ENCODE measurements at places on chromosomes 13 and 19.

DNA sequence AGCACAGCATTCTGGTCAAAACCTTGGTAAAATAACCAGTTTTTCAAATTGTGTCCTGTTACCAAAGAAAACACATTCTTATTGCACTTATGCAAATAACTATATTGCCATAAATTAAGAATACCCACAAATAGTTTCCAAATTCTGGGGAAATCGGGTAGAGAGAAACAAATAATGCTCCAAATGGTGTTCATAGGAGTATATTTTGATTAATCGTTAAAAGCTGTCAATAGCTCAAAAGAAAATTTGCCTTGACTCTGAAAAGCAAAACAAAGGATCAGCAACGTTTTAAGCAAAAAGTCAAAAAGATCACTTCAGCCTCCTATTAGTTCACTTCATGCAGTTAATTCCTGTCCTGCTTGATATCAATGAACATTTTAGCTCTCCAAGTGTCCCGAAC lies 22.2 kb upstream of the CEACAM21 start:
- peak; percentile 4 for DNase-seq

DNA sequence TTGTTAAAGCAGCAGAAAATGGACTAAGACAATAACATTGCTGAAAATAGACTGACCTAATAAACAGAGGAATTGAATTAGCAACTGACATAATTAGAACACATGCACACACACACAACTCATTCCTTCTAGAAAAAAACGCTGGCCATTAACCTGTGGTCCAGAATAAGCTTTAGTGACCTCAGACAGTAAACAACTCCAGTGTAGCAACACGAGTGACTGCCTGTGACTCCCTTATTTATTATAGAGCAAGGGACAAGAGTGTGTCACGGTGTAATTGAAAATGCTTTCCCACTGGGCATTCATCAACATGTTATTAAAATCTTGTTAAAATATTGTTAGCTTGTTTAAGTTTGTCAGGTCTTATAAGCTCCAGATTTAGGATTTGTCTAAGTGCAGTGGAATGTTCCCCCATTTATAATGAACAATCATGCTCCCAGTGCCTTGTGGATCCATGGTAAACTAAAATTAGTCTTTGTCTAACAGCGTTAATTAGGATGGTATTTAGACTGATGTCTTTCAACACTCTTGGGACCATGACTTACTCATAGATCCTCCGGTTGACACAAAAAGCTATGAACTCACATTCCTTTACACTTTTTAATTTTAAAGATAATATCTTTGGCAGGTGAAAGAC lies 111.7 kb upstream of the IRS2 start:
- DNase-seq, result no peak

DNA sequence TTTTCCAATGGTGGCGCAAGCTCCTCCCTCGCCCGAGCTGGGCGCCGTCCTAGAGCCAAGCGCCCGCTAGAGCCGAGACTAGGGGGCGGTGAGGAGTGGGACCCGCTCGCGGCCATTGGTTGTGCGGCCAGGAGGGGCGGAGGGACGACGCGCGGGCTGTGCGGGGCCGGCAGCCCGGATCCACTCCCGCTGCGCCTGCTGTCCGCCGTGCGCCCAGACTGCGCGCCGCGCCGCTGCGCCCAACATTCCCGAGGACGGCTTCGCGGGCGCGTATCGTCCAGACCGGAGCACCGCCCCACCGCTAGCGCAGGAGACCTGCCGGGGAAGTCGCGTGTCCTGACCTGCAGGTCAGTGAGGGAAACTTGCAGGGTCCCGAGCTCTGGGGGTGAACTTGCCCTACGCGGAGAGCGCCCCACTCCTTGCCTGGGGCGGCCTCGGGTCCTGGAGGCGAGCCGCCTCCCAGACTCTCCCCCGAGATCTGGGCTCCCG lies at the start of gene SERTM1:
Gene SERTM1 (plus strand): TSS at position 183 of the 489 bp plus-strand sequence. CDS start 21,059 bp downstream, outside the sequence.
- no peak for DNase-seq

DNA sequence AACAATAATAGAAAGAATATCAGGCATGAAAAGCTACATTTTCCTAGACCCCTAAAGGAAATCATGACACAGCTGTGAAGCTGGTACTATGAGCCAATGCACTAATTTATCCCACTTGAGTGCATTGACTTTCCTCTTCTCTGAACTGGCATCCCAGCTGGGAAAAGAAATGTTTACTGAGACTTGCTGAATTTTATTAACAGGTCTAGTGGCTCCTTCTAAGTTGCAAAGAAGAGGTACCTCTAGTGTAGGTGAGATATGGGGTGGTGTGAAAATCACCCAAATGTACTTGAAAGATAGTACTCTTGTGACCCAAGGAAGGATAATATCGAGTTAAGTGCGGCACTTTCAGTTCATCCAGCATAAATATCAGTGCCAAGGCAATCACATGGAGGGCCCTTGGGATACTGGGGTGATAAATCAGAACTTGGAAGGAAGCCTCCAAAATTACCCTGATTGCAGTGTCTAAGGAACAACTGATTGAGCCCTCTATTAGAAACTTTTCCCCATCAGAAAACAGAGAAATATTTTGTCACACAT lies 369.2 kb downstream of the PCDH9 start:
- no peak for DNase-seq

GRCh38 chr13:30346789-30347167 lies 39.4 kb upstream of the KATNAL1 start:
- DNase-seq, result no peak

DNA sequence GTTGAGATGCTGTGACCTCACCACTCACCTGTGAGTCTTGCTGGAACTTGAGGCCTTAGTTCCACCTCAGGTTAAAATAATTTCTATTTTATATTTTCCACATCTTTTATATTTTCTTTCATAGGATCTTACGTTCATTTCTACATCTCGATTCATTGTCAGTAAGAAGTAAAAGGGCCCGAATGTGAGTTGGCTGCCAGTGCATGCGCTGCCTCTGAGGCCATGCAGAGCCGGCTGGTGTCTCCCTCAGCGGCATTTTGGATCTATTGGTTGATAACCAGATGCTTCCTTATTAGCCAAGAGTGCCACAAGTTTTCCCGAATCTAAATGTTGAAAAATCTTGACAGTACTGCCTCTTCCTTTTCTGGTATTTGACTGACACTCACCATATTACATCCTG lies 347.3 kb downstream of the TEX29 start:
- DNase-seq, result no peak

DNA sequence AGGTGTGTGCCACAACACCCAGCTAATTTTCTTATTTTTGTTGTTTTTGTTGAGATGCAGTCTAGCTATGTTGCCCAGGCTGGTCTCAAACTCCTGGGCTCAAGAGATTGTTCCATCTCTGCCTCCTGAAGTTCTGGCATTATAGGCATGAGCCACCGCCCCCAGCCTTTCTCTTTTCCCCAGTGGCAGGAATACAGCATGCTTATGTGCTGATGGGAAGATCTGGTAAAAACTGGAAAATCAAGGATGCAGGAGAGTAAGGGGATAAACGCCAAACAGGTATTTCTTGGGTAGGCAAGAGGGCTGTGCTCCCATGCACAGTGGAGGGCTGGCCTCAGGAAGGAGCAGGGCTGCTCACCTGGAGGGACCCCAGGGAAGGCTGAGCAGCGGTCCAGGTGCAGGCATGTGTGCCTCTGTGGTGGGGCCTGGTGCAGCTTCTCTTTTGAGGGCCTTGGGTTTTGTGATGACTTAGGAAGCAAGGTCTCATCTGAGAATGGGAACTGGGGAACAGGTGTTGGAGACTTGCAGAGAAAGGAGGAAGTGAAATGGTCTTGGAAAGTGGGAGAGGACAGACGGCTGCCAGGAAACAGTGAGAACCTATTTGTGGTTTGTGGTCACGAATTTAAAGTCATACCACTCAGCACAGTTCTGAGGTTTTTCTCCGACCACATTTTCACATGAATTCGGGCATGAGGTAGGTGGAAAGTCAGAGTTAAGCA lies 106.5 kb downstream of the TEX26 start:
- no peak for DNase-seq

GRCh38 chr19:48660852-48661710 lies 11.7 kb downstream of the NTN5 start:
- peak; percentile 82 for DNase-seq

DNA sequence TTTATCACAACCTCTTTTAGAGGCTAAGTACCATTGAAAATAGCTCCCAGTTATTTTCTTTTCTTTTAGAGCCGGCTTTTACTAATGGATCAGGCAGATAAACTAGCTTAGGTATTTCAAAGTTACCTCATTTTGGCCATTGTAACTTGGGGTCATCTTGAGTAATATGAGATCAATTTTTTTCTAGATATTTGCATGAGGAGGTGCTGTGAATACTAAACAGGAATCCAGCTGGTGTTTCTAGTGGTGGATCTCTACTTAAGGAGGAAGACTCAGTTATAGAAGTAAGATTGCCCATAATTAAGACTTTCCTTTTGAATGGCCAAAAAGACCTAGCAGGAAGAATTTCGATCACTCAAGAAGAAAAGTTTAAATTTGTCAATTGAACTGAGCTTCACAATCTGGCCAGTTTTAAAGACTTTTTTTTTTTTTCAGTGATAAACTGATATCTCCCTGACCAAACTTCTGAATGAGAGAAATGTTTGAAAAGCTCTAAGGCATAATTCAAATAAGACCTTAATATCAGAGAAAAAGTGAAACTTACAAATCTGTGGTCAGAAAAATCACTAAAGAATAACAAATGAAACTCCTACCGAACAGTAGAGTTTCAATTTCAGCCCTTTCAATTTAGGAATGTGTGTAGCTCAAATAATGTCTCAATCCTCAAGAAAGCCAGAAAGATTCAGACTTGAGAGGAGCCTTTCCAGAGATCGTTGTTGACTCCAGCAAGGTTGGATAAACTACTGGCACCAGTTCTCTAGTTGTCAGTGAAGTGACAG lies 11.6 kb upstream of the NAA16 start:
- DNase-seq, result no peak

GRCh38 chr19:41330946-41331678 lies 21.1 kb downstream of the CCDC97 start:
- DNase-seq, result no peak

GRCh38 chr19:48190288-48190884 lies 19.9 kb downstream of the ZSWIM9 start:
- DNase-seq, result peak; percentile 45

DNA sequence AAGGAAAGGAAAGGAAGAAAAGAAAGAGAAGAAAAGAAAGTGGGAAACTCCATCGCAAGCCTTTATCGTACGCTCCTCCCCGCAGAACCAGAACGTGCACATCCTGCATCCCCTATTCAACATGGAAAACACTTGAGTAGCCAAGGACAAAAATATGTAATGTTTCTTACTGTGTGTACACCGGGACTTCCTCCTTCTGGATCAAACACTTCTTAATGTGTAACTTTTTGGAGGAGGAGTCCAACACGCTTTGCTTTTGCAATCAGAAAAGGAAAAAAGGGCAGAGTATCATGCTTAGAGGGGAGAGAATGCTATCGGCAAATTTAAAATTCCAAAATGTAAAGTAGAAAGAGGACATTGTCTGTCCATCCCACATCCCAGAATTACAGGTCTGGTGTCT lies 7.8 kb upstream of the SHFL start:
- DNase-seq, result no peak

DNA sequence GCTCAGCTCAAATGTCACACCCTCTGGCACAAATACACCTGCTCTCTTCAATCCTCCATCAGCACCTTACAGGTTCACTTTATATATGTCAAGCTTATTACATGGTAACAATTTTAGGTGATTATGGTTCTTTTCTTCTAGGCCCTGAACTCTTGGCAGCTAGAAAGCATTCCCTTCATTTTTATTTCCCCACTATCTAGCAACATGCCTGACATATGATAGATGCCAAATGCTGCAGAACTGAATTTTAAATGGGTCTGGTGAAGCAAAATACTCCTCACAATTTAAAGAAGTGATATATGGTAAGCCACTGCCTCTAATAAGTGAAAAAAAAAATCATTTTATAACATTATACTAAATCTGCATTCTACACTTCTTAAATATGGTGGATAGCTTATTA lies 95.2 kb downstream of the USP12 start:
- DNase-seq, result no peak

- no peak for DNase-seq
Observed at GRCh38 chr13:80379245-80379644, 38.3 kb upstream of the SPRY2 start.

- no peak for DNase-seq
Observed at GRCh38 chr13:94660695-94661326, 51.5 kb downstream of the SOX21 start.

- no peak for DNase-seq
Observed at GRCh38 chr19:45467115-45467455, 711 bp upstream of the FOSB start.

GRCh38 chr19:45809643-45810159 lies 5.4 kb downstream of the RSPH6A start:
- no peak for DNase-seq

DNA sequence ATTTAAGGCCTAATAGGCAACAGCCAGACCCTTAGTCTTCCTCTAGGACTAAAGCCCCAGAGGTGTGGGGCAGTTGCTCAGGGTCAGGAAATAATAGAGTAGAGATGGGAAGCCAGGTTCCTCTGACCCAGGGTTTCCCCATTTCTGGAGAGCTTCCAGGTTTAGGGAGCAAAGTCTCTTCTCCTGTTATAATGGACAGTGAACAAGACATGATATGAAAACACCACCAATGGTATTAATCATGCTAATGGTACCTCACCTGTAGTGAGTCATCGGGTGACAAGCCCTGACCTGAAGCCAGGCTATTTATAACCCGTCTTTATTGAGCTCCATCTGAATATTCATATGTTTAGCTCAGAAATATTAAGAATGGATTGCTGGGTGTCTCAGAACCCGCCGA lies 24.6 kb downstream of the BICRA start:
- DNase-seq, result no peak

GRCh38 chr13:64327505-64328194 lies 2902.5 kb downstream of the PCDH9 start:
- DNase-seq, result no peak

DNA sequence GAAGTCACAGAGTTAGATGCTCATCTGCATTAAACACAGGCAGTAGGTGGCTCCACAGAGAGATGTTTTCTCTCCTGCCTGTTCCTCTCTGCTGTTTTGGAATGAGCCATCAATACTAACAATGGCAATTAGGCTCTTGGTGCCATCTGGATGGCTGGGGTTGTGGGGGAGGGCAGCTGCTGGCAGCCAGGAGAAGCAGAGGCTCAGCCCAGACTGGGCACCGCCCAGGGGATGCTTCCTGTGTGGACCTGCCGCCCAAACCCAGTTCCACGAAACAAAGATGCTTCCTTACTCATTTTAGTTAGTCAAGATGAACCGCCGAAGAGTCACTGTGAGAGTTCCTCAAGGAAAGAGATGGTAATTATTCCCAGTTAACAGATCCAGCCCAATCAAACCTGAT lies 50.8 kb upstream of the PCDH8 start:
- no peak for DNase-seq

DNA sequence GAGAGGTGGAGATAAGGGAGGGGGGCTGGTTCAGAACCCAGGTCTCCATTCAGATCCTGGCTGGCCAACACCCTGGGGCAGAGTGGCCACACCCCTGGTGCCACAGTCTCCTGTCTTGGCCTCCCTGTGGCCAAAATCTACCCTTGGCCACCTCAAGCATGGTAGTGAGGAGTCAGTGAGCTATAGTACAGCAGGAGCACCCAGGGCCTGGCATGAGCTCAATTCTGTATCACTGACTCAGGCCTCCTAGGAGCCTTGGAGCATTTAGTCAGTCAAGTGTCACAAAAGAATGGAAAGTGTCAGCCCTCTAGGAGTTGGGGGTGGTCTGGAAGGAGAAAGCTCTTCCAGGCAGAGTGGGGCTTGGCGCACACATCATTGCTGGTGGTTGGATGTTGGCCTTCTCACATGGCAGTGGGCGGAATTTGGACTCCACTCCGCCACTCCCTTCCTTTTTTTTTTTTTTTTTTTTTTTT lies 6.6 kb upstream of the CD79A start:
- DNase-seq, result no peak
